ENCODE measurements at places on chromosomes 1 and 21.
A peak's percentile ranks its signal among the peaks of the same experiment; 100 is the strongest.

GRCh38 chr1:66769512-66770229 lies 17.4 kb downstream of the DYNLT5 start:
- peak overlapping the region; percentile 23 for H3K27ac ChIP-seq
- H3K36me3 ChIP-seq: no peaks in the 10 kb centered on the region
- peaks cover 26% of the 10 kb centered on the region for H3K4me1 ChIP-seq
- H3K27me3 ChIP-seq: no peaks in the 10 kb centered on the region

DNA sequence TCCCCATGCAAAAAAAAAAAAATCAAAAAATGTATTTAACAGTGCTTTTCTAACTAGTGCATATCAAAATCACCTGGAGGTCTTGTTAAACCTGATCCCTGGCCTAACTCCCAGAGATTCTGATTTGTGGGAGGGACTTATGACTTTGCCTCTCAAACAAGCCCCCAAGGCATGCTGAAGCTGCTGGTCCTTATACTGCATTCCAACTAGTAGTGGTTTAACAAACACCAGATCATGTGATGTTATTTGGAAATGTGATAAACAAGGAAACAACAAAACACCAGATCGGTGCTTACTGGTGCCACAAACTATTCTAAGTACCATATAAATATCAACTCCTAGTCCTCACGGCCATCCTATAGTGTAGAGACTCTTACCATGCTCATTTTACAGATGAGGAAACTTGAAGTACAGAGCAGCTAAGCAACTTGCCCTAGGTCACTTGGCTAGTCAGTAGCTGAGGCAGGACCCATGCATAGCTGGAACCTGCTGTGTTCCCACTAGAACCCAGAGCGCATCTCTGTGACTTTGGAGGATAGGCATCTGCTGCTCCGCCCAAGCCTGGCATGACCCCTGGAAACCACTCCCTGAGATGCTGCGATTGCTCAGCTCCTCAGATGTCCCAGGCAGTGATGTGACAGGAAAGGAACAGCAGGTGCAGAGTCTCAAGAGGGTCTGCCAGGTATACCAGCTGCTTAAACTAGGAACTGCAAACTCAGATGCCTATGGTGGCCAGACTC lies 38.1 kb downstream of the SOX13 start:
- no peak overlapping the region for H3K27ac ChIP-seq
- H3K4me1 ChIP-seq: peaks cover 23% of the 10 kb centered on the region
- H3K36me3 ChIP-seq: no peaks in the 10 kb centered on the region
- H3K27me3 ChIP-seq: no peaks in the 10 kb centered on the region
- no peak for DNase-seq
- no peak overlapping the region for H3K4me3 ChIP-seq

DNA sequence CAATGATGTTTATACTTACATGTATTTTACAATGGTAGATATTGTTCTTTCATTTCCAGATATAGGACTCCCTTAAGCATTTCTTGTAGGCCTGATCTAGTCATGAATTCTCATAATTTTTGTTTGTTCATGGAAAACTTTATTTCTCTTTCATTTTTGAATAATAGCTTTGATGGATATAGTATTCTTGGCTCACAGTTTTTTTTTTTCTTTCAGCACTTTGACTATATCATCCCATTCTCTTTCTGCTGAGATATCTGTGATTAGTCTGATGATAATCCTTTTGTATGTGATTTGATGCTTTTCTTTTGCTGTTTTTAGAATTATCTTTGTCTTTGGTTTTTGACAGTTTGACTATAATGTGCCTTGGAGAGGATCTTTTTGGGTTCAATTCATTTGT lies 24.1 kb upstream of the CHODL start:
- H3K4me1 ChIP-seq: no peaks in the 10 kb centered on the region
- no peaks in the 10 kb centered on the region for H3K27me3 ChIP-seq
- no peak for DNase-seq
- no peak overlapping the region for H3K4me3 ChIP-seq

GRCh38 chr1:171864308-171864707 lies 23.0 kb downstream of the DNM3 start:
- no peak overlapping the region for H3K27ac ChIP-seq
- H3K27me3 ChIP-seq: peaks cover 24% of the 10 kb centered on the region
- H3K4me3 ChIP-seq: no peak overlapping the region
- no peak for DNase-seq

GRCh38 chr1:4227986-4228385 lies 327.9 kb upstream of the C1orf174 start:
- H3K27me3 ChIP-seq: peaks cover 12% of the 10 kb centered on the region
- H3K4me1 ChIP-seq: no peaks in the 10 kb centered on the region
- no peak for DNase-seq
- no peaks in the 10 kb centered on the region for H3K36me3 ChIP-seq
- no peak overlapping the region for H3K27ac ChIP-seq

GRCh38 chr1:98550076-98550475 lies 111.4 kb upstream of the SNX7 start:
- H3K4me1 ChIP-seq: no peaks in the 10 kb centered on the region
- no peaks in the 10 kb centered on the region for H3K36me3 ChIP-seq
- DNase-seq: no peak
- H3K27me3 ChIP-seq: no peaks in the 10 kb centered on the region
- H3K4me3 ChIP-seq: no peak overlapping the region

DNA sequence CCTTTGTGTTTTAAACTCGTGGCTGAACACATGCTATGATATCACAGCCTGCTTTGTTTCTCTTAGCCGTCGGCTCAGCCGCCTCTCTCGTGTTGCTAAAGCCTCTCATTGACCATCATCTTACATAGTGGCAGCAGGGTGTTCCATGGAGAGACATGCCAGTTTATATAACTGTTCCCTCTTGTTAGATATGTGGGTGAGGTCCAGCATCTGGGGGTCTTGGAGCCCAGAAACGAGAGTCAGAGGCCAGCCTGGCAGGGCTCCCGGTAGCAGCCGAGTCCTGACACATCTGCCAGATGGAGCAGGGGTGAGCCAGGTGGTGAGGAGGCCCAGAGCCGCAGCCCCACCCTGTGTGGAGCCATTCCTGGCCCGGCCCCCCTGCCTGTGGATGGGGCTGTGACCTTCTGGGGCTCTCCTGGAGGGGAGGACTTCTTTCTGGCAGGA lies 11.9 kb downstream of the PODN start:
- no peaks in the 10 kb centered on the region for H3K4me1 ChIP-seq
- H3K4me3 ChIP-seq: no peak overlapping the region
- H3K36me3 ChIP-seq: no peaks in the 10 kb centered on the region
- no peak overlapping the region for H3K27ac ChIP-seq
- no peak for DNase-seq

GRCh38 chr1:182391028-182391361 lies 595 bp downstream of the GLUL start:
- H3K4me3 ChIP-seq: peak overlapping the region; percentile 99
- peak overlapping the region; percentile 94 for H3K27ac ChIP-seq
- H3K36me3 ChIP-seq: peaks cover 19% of the 10 kb centered on the region
- H3K27me3 ChIP-seq: no peaks in the 10 kb centered on the region

DNA sequence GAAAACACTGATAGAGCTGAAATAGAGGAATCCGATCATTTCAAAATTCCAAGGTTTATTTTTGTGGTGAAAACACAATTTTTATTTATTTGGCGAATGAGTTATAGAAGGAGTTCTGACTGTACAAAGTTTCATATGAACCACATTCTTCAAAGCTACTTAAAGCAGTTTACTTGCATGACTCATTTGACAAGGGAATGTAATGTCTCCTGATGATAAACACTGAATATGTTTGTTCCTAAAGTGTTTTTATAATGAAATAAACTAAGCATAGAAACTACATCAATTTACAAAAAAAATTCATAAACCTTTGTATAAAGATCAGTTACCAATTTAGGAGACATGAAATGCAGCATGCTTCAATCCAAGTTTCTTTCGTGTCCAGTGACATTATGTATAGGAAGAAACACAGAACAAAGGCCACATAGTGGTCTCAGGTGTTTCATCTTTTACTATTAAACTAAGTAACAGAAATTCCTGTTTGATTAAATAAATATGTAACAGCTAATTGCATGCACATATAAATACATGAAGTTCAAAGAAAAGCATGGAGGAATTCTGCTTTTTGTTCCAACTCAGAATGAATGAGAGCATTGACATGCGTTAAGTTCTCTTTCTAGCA lies 2.5 kb downstream of the PRKACB start:
- DNase-seq: no peak
- peaks cover 13% of the 10 kb centered on the region for H3K36me3 ChIP-seq
- H3K27me3 ChIP-seq: no peaks in the 10 kb centered on the region
- peak overlapping the region; percentile 91 for H3K4me3 ChIP-seq
- peaks cover 32% of the 10 kb centered on the region for H3K4me1 ChIP-seq

DNA sequence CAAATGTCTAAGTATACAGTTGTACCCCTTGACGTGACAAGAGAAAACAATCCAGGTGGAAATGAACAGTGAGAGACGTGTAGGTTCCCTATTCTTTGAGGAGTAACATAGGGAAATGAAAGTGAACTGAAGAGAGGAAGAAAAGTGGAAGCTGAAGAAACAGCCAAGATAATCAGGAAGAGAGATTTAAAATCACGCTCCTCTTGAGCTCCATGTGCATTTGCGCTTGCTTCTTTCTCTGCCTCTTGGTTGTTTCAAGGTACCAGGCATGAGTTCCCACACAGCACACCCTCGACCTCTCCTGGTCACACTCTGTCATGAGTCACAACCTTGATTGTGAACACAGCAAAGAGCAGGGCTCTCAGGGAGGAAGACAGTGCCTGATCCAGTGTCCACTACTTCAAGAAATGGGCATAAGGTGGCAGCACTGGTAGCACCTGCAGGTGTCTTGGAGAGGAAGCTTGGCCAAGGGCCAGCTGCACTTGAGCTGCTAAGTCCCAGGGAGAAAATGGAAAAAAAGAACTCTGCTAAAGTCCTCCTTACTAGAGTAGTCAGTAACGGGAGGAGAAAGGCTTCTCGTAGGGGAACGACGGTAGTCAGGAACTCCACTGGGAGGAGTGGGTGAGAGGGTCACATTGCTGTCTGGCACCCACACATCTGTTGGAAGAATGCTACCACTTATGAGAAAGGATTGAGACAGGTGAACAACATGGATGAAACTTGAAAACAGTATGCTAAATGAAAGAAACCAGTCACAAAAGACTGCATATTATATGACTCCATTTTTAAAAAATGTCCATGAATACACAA lies 18.3 kb upstream of the ARID1A start:
- peaks cover 14% of the 10 kb centered on the region for H3K4me1 ChIP-seq
- peak overlapping the region; percentile 61 for H3K27ac ChIP-seq
- peak; percentile 73 for DNase-seq
- peak overlapping the region; percentile 30 for H3K4me3 ChIP-seq
- H3K27me3 ChIP-seq: no peaks in the 10 kb centered on the region
- H3K36me3 ChIP-seq: no peaks in the 10 kb centered on the region

DNA sequence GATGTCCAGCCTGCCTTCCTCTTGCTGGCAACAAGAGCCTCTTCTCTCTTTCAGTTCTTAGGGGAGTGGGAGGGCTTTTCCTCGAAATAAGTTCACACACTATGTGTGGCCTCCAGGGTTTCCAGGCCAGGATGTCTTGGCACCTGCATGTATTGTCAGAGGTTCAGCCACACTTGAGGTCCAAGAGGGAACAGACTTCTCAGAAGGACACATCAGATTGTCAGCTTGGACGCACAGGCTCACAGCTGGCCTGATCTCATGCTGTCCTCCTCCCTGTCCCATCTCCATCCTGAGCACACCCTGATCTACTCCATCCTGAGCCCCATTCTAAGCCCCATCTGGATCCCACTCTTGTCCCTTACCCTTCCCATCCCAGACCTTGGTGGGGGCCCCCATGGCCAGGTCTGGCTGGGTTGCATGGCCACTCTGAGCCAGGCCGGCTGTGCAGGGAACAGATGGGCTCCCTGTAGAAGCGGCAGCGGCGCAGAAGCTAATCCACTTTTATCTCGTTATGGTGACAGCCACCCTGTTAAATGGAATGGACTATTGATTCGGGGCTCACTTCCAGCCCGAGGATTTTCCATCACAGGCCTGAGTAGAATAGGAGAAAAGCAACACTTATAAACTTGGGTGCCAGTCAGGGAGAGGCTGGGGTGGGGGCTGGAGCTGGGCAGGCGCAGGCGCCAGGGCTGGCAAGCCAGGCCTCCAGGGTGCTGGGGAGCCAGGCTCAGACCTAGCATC lies 85.1 kb upstream of the CSF3R start:
- H3K4me1 ChIP-seq: no peaks in the 10 kb centered on the region
- H3K27me3 ChIP-seq: no peaks in the 10 kb centered on the region
- H3K4me3 ChIP-seq: no peak overlapping the region
- H3K36me3 ChIP-seq: no peaks in the 10 kb centered on the region

DNA sequence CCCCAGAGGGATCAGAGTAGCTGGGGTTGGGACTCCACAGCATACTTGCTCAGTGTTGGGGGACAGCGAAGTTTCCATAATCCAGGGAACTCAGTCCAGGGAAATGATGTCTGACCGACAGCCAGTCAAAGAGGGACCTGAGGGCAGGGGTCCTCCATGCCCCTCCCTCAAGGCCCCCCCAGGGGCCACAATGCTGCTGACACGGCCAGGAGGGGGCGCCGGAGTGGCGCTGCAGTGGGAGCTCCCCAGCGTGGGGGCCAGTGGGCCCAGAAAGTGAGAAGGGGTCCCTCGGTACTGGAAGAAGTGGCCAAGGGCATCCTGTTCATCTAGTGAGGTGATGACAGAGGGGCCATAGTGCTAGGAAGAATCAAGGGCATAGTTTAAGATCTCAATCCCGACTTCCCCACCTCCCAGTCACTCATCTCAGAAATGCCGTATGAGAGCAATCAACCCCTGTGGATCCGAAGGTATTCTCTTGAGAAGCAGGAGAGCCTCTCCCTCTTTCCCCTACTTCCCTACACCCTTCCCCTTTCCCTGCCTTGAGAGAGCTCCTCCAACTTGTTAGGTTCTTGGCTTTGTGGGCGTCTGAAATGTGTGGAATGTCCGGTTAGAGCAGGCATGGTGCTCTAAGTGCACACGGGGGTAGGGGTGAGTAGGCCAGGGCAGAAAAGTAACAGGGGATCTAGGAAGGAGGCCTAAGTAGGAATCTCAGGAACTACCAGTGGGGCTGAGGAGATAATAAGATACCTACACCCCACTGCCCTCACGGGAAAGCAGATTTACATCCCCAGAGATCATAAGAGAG lies 4.1 kb downstream of the NUDT17 start:
- no peaks in the 10 kb centered on the region for H3K27me3 ChIP-seq
- H3K27ac ChIP-seq: no peak overlapping the region
- peaks cover 4% of the 10 kb centered on the region for H3K36me3 ChIP-seq
- no peaks in the 10 kb centered on the region for H3K4me1 ChIP-seq

GRCh38 chr1:116107371-116107770 lies 3.8 kb upstream of the MAB21L3 start:
- H3K27me3 ChIP-seq: peaks cover 25% of the 10 kb centered on the region
- no peak overlapping the region for H3K4me3 ChIP-seq
- no peak for DNase-seq

- peaks cover 8% of the 10 kb centered on the region for H3K4me1 ChIP-seq
- DNase-seq: no peak
- no peaks in the 10 kb centered on the region for H3K36me3 ChIP-seq
- no peak overlapping the region for H3K27ac ChIP-seq
- peaks cover 5% of the 10 kb centered on the region for H3K27me3 ChIP-seq
These were observed 54.6 kb downstream of the NENF start for GRCh38 chr1:212487286-212487685.

DNA sequence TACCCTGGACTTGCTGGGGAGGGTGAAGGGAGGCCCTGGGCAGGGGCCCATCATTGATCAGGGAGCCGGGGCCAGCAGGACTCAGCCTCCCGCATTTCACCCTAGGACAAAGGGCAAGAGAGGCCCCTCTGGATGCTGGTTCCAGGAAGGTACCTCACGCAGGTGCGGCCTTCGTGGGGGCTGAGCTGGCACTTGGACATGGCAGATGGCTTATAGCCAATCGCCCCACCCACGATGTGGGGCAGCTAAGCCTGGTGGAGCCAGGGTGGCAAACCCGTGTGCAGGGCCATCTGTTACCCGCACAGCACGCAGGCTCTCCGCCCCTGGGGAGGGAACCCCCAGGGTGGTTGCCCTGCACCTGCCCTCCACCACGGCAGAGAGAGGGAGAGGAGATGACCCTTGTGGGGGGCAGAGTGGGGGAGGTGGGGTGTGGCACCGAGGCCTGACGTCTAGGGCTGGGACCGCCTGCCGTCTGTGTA lies 2.5 kb downstream of the TFF3 start:
- no peaks in the 10 kb centered on the region for H3K36me3 ChIP-seq
- no peak overlapping the region for H3K4me3 ChIP-seq
- H3K27ac ChIP-seq: no peak overlapping the region
- no peaks in the 10 kb centered on the region for H3K4me1 ChIP-seq
- H3K27me3 ChIP-seq: no peaks in the 10 kb centered on the region
